Omental fat pad (tissue), 4 donors: ENCODE measurements at places on chromosomes 7 and 10.

DNA sequence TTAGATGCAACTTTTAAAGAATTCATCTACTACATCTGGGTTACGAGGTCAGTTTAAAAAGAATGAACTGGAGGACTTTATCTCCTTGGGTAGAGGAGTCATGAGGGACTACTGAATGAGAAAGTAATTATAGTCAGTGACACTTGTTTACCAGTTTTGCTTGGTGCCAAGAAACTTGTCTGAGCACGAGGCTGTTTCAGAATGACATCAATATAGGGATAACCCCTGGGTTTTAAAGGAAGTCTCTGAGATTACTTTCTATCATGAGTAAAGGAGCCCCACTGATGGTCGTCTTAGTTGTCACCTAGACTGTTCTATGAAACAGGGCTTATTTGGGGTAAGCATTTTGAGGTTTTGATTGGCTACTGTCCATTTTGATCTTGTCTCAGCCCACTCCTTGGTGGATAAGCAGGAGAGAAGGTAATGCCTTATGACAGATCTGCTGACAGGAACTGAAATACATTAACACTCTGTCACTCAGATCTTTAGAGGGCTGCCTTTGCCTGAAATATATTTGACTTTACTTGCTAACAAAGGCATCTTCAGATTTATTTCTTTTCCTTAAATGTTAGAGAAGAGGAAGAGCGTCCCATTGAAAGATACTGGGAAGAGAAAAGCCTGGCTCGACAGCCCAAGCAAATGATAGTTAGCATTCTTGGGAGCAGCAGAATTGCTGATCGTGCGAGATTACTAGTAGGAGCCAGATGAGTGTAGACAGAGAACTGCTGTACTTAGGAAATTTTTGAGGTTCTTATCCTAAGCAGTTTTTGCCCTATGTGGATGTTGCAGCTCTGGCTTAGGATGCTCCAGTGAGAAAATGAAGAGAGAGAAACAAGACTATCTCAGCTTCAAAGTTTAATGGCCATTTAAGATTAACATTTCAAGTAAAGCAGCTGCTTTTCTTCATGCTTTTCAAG is 299.2 kb upstream of the LRGUK start:
- no peak for DNase-seq

GRCh38 chr10:21399392-21400035 is 126.0 kb downstream of the SKIDA1 start:
- DNase-seq, result no peak

DNA sequence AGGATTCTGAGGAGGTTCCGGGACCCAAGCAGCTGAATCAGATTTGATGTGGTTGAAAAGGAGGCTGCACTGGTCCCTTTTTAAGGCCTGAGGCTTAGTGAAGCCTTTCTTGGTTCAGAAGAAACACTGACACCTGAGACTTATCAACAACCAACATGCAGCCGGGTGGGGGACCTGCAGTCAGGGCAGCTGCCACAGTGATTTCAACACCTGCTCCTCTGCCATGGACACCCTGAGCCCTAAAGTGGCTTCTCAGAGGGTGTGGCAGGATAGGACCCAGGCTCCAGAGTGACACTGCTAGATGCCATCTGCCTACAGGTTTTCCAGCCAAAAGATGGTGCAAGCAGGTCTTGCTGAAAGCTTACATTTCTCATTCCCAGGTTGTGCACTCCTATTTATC is 99.3 kb downstream of the COL13A1 start:
- no peak for DNase-seq

GRCh38 chr7:151599401-151600227 is 79.9 kb upstream of the RHEB start:
- no peak for DNase-seq

GRCh38 chr10:61136139-61136538 is 192.2 kb upstream of the RHOBTB1 start:
- no peak for DNase-seq

- DNase-seq, result no peak
Observed at GRCh38 chr10:71714031-71714410, 5.6 kb downstream of the C10orf105 start.
